Activated naive CD8-positive, alpha-beta T cell treated with anti-CD3 and anti-CD28 coated beads for 36 hours (primary cell): ENCODE measurements at places on chromosomes 4 and X. TPM values are rescaled to one million over a fixed set of nuclear protein-coding genes. Genes with fewer than 3 reads are reported as not detected.

DNA sequence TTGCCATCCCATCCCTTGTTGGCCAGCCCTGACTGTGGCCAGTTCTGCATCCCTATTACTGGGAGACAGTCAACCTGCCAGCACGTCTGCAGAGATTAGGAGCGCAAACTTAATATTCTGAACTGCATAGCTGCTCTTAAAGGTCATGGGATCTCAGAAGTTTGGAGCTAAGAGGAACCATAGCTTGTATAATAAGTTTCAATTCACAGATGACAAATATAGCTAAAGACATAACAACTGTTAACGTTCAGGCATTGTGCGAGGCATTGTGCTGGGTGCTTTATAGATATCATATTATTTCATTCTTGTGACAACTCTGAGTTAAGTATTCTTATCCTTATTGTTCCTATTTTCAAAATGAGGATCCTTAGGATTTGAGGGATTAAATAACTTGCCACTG lies 3.7 kb downstream of the SCARB2 start:
- H3K36me3 ChIP-seq: no peaks in the 10 kb centered on the region
- no peak overlapping the region for H3K27ac ChIP-seq
- H3K4me1 ChIP-seq: peaks cover 48% of the 10 kb centered on the region

- H3K4me1 ChIP-seq: peaks cover 32% of the 10 kb centered on the region
- H3K4me3 ChIP-seq: peak overlapping the region; percentile 94
- H3K27me3 ChIP-seq: peaks cover 4% of the 10 kb centered on the region
- H3K36me3 ChIP-seq: peaks cover 69% of the 10 kb centered on the region
- H3K27ac ChIP-seq: peak overlapping the region; percentile 67
These were observed 4.5 kb downstream of the DDX3X start for GRCh38 chrX:41338436-41338835.

The FAM9C gene
- not detected for total RNA-seq

DNA sequence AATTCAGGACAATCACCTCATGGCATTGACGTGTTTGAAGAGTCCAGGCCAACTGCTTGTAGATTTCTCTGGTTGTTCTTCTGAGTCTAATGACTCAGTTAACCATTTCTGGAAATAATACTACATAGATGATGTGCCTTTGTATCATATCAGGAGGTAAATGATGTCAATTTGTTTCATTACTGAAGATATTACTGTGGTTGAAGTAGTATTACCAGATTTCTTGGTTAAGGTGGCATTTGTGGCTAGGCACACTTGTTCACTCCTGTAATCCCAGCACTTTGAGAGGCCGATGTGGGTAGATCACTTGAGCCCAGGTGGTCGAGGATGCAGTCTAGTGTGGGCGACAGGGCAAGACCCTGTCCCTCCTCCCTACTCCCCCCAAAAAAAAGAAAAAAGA lies 15.7 kb downstream of the RPL9 start:
- H3K4me3 ChIP-seq: no peak overlapping the region
- DNase-seq: peak; percentile 18
- no peaks in the 10 kb centered on the region for H3K36me3 ChIP-seq
- H3K4me1 ChIP-seq: peaks cover 12% of the 10 kb centered on the region

- peaks cover 2% of the 10 kb centered on the region for H3K4me1 ChIP-seq
- H3K36me3 ChIP-seq: no peaks in the 10 kb centered on the region
- no peak for DNase-seq
- H3K27me3 ChIP-seq: peaks cover 3% of the 10 kb centered on the region
These were observed 70.3 kb downstream of the ARL9 start for GRCh38 chr4:56575820-56576429.

GRCh38 chr4:60729194-60729593 lies 470.9 kb upstream of the ADGRL3 start:
- no peak overlapping the region for H3K4me3 ChIP-seq
- H3K27me3 ChIP-seq: no peaks in the 10 kb centered on the region
- H3K27ac ChIP-seq: no peak overlapping the region
- no peak for DNase-seq
- no peaks in the 10 kb centered on the region for H3K36me3 ChIP-seq
- no peaks in the 10 kb centered on the region for H3K4me1 ChIP-seq

- peaks cover 7% of the 10 kb centered on the region for H3K27me3 ChIP-seq
- H3K4me3 ChIP-seq: no peak overlapping the region
- no peak overlapping the region for H3K27ac ChIP-seq
- no peaks in the 10 kb centered on the region for H3K4me1 ChIP-seq
- DNase-seq: no peak
- H3K36me3 ChIP-seq: peaks cover 3% of the 10 kb centered on the region
These were observed 21.1 kb upstream of the PRKG2 start for GRCh38 chr4:81235982-81236749.
